HFFc6 (cell line): ENCODE measurements at places on chromosomes 6 and 20.

DNA sequence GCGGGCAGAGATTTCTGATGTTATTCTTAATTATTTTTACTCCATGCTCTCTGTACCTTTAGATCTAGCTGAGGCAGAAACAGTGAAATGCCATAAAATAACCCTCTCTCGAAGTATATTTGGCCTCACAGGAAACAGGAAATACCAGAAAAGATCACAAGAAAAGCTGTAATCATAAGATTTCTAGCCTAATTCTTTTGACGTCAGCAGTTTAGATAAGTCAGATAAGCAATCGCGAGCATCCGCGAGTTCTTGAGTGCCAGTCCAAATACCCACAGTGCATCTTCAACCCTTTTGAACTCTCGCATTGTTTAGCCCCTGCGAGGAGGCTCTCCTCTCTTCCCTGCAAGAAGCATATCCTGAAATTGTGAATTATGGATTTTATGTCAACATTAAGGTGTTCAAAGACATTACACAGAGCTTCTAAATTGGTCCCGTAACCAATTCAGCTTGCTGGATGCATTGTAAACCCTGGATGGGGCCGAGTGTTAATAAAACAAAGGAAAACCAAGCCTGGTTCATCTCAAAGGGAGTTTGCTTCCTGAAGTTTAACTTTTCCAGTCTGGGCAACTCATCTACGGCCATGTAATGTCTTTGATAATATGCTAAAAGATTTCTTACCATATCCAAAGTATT is 198.9 kb downstream of the MTFR2 start:
- H3K4me3 ChIP-seq: peak overlapping the region; percentile 47
- peak; percentile 35 for DNase-seq
- H3K36me3 ChIP-seq: peaks cover 22% of the 10 kb centered on the region; the same call in 1 of the 2 replicates
- peak overlapping the region; percentile 92 for H3K27ac ChIP-seq

DNA sequence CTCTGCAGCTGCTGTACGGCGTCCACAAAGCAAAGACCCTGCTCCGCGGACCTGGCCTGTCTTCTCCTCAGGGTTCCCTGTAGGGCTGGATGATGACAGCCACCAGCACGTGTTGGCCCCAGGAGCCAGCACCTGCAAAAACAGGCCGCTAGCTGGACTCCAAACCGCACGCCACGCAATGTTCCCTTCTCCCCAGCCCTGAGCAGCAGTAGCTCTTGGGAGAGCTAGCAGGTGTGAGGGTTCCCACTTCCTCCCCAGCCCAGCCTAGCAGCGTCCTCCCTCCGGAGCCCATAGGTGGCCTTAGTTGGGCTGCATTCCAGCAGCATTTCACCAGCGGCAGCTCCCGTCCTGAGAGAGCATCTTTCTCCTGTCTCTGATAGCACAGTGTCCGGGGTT is 42.3 kb downstream of the DACT2 start:
- no peaks in the 10 kb centered on the region for H3K4me1 ChIP-seq
- no peak overlapping the region for H3K27ac ChIP-seq
- peaks cover 14% of the 10 kb centered on the region for H3K36me3 ChIP-seq
- no peak overlapping the region for H3K4me3 ChIP-seq
- H3K27me3 ChIP-seq: no peaks in the 10 kb centered on the region; the same call in 1 of the 2 replicates

GRCh38 chr6:107490566-107491137 is 735 bp downstream of the SOBP start:
- DNase-seq: no peak
- no peak overlapping the region for H3K27ac ChIP-seq
- peak overlapping the region; percentile 86 for H3K4me3 ChIP-seq
- no peaks in the 10 kb centered on the region for H3K36me3 ChIP-seq
- H3K4me1 ChIP-seq: peaks cover 14% of the 10 kb centered on the region
- H3K27me3 ChIP-seq: peaks cover 40% of the 10 kb centered on the region

- peaks cover 26% of the 10 kb centered on the region for H3K4me1 ChIP-seq
- peak; percentile 83 for DNase-seq
- H3K27ac ChIP-seq: peak overlapping the region; percentile 90
- H3K27me3 ChIP-seq: peaks cover 3% of the 10 kb centered on the region
- H3K4me3 ChIP-seq: peak overlapping the region; percentile 84
Measured at GRCh38 chr6:30877419-30878262, 6.7 kb upstream of the DDR1 start.

DNA sequence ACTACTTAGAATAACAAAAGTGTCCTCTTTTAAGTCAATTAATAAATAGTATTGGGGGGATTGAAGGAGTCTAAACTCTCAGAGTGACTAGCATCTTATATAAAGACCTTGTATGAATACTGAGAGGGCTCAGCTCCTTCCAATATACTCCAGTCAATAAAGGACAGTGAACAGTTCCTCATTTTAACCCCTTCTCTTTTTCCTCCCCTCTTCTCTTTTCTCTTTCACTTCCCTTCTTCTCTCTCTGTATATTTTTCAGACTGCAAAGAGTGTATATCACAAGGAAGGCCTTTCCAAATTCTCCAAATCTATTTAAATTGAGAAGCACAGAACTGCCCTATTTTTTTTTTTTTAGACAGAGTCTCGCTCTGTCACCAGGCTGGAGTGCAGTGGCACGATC is 99.5 kb downstream of the CD164 start:
- no peak for DNase-seq
- H3K4me3 ChIP-seq: no peak overlapping the region
- H3K27me3 ChIP-seq: peaks cover 15% of the 10 kb centered on the region
- no peaks in the 10 kb centered on the region for H3K36me3 ChIP-seq

DNA sequence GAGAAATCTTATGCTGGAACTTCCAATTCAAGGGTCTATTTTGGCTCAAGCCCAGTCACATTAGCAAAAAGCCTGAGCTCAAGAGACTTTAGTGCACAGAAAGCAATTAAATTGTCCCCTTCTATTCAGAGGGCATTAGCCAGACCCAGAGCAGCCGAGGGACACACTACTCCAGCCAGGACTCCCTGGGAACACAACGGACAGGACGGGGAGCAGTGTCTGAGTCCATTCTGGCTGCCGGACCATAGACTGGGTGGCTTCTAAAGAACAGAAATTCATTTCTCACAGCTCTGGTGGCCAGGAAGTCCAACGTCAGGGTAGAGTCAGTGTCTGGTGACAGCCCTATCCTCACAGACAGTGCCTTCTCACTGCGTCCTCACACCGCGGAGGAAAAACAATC is 78.4 kb downstream of the PRND start:
- H3K27me3 ChIP-seq: peaks cover 6% of the 10 kb centered on the region
- peaks cover 18% of the 10 kb centered on the region for H3K4me1 ChIP-seq
- no peak overlapping the region for H3K27ac ChIP-seq
- H3K36me3 ChIP-seq: peaks cover 6% of the 10 kb centered on the region

DNA sequence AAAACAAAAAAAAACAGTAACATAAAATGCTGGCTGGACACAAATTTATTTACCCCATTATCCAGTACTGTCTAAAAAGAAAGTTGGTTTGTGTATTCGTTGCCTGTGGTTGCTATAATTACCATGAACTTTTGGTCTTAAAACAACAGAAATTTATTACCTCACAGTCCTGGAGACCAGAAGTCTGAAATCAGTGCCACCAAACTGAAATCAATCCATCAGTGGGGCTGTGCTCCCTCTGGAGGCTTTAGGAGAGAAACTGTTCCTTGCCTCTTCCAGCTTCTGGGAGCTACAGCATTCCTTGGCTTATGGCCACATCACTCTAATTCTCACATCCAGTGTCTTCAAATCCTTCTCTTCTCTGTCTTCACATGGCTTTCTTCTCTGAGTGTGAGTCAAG is 79.4 kb downstream of the SNX5 start:
- H3K4me1 ChIP-seq: peaks cover 31% of the 10 kb centered on the region
- no peak overlapping the region for H3K27ac ChIP-seq
- peaks cover 34% of the 10 kb centered on the region for H3K36me3 ChIP-seq
- H3K4me3 ChIP-seq: no peak overlapping the region

DNA sequence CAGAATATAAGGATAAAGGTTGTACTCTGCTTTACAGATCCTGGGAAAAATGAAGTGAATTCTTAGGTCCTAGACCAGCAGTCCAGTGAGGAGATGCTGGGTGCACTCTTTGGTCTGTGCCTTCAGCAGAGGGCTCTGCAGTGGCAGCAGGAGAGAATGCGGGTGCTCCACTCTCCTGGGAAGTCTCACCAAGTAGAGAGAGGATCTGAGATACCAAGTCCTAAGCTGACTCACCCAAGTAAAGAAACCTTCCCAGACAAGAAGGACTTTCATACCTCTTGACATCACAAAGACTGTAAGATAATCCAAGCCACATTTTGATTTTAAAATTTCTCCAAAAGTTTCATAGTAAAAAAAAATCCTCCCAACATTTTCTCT is 116.9 kb upstream of the EMILIN3 start:
- H3K27ac ChIP-seq: peak overlapping the region; percentile 80
- DNase-seq: peak; percentile 52
- H3K27me3 ChIP-seq: peaks cover 2% of the 10 kb centered on the region; the same call in 1 of the 2 replicates
- H3K4me3 ChIP-seq: peak overlapping the region; percentile 67
- H3K36me3 ChIP-seq: peaks cover 72% of the 10 kb centered on the region

GRCh38 chr6:35757456-35758123 is 18.8 kb upstream of the CLPSL2 start:
- peaks cover 12% of the 10 kb centered on the region; the same call in 1 of the 2 replicates for H3K4me1 ChIP-seq
- H3K27me3 ChIP-seq: peaks cover 41% of the 10 kb centered on the region
- no peak overlapping the region for H3K4me3 ChIP-seq
- peak; percentile 21 for DNase-seq
- no peaks in the 10 kb centered on the region for H3K36me3 ChIP-seq
- H3K27ac ChIP-seq: no peak overlapping the region

DNA sequence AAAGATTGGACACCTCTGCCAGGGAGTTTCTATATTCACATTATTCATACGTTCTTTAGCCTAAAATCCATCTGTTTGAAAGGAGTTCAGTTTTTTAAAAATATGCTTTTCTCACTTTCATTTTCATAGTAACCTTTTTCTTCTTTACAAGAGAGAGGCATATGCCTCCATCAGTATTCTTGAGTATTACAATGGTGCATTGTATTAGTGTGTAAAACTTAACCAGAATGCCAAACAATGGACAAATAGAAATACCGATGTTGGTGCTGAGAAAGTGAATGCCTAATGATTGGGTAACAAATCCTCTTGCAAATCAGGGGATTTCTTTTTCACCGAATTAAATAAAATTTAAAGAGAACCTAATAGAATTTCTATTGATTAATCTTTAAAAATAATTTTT is 163.2 kb upstream of the LAMA2 start:
- DNase-seq: no peak
- H3K4me3 ChIP-seq: no peak overlapping the region
- H3K4me1 ChIP-seq: peaks cover 28% of the 10 kb centered on the region
- H3K27me3 ChIP-seq: no peaks in the 10 kb centered on the region

GRCh38 chr6:46437671-46438221 is 53.5 kb downstream of the RCAN2 start:
- H3K27ac ChIP-seq: no peak overlapping the region
- DNase-seq: peak; percentile 36
- H3K27me3 ChIP-seq: no peaks in the 10 kb centered on the region
- peaks cover 4% of the 10 kb centered on the region; the same call in 1 of the 2 replicates for H3K36me3 ChIP-seq
- H3K4me3 ChIP-seq: no peak overlapping the region

- H3K36me3 ChIP-seq: no peaks in the 10 kb centered on the region
- no peak overlapping the region for H3K4me3 ChIP-seq
- no peak for DNase-seq
- H3K4me1 ChIP-seq: no peaks in the 10 kb centered on the region
- H3K27me3 ChIP-seq: no peaks in the 10 kb centered on the region
Measured at GRCh38 chr6:145271040-145271439, 464.3 kb downstream of the EPM2A start.

- no peaks in the 10 kb centered on the region for H3K4me1 ChIP-seq
- DNase-seq: no peak
- H3K4me3 ChIP-seq: no peak overlapping the region
- no peaks in the 10 kb centered on the region; the same call in 1 of the 2 replicates for H3K27me3 ChIP-seq
- H3K36me3 ChIP-seq: peaks cover 10% of the 10 kb centered on the region
Measured at GRCh38 chr6:127376685-127377084, 33.3 kb upstream of the ECHDC1 start.

- H3K27me3 ChIP-seq: no peaks in the 10 kb centered on the region
- no peaks in the 10 kb centered on the region for H3K4me1 ChIP-seq
- DNase-seq: no peak
Measured at GRCh38 chr6:122116835-122117627, 282.4 kb upstream of the HSF2 start.

- no peaks in the 10 kb centered on the region for H3K4me1 ChIP-seq
- H3K27me3 ChIP-seq: peaks cover 1% of the 10 kb centered on the region; the same call in 1 of the 2 replicates
- H3K4me3 ChIP-seq: no peak overlapping the region
Measured at GRCh38 chr6:163148451-163149278, 265.9 kb upstream of the QKI start.

DNA sequence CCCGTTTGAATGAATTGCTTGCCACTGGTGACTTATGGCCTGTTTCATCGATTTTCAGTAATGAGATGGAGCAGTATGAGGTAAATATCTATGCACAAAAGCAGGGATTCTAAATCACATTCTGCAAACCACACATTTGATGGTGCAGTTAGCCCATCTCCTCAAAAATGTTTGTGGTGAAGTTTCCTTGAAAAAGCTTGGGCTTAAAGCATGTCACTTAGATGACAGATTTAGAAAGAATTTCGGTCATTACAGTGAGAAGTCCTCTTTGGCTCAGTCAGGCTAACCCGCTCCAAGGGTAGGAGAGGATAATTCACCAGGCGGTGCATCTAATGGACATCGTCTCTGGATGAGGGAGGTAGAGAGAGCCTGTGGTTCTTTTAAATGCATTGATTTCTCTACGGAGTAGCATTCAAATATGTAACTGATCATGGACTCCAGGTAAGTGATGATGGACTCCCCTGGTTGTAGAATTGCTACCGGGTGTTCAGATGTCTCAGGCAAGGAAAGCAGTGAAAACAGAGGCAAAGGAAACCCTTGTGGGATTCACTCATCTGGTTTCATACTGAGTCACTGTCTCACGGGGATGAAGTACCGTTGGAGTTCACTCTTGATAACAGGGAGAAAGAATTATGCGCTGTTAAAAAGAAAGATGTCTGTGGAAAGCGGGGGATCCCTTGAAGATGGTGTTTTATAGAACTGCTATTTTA is 65.3 kb downstream of the AIG1 start:
- no peak overlapping the region for H3K4me3 ChIP-seq
- peaks cover 38% of the 10 kb centered on the region for H3K36me3 ChIP-seq
- peak; percentile 34 for DNase-seq

- H3K36me3 ChIP-seq: peaks cover 23% of the 10 kb centered on the region
- no peaks in the 10 kb centered on the region for H3K4me1 ChIP-seq
- DNase-seq: no peak
- H3K27ac ChIP-seq: no peak overlapping the region
Measured at GRCh38 chr6:130162421-130162820, 60.3 kb downstream of the SAMD3 start.
